Cerebellum (tissue), 4 donors: ENCODE measurements at places on chromosomes 4 and X. TPM values are rescaled to one million over a fixed set of nuclear protein-coding genes. Genes with fewer than 3 reads are reported as not detected.

DNA sequence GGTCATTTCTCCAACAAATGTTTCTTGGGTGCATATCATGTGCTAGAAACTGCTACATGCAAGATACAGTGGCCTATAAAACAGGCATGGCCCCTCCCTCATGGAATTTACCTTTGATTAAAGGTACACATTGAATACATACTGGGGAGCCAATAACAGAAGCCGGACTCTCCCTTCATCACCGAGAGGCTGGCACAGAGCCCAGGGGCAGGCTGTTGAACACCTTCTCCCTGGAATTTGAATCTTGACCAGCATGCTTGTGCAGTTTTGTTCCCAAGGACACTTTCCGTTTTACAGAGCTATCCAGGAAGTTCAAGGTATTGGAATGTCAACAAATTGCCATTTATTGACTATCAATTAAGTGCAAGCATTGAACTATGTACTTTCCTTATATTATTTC is 33.2 kb downstream of the PPARGC1A start:
- peak; percentile 5 for DNase-seq

DNA sequence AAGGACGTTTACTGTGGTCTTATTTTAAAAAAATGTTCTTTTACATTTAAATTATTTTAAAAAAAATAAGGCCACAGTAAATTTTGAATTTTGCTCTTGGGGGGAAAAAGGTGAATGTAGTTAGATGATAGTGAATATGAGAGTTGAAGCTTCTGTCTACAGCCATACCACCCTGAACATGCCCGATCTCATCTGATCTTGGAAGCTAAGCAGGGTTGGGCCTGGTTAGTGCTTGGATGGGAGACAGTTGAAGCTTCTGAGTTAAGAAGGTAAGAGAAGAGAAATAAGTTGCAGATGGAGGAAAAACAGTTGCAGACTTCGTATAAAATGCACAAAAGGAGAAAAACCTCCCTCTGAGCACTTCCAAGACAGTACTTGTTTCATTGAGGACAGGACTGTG is 115.6 kb upstream of the NR3C2 start:
- DNase-seq, result no peak

DNA sequence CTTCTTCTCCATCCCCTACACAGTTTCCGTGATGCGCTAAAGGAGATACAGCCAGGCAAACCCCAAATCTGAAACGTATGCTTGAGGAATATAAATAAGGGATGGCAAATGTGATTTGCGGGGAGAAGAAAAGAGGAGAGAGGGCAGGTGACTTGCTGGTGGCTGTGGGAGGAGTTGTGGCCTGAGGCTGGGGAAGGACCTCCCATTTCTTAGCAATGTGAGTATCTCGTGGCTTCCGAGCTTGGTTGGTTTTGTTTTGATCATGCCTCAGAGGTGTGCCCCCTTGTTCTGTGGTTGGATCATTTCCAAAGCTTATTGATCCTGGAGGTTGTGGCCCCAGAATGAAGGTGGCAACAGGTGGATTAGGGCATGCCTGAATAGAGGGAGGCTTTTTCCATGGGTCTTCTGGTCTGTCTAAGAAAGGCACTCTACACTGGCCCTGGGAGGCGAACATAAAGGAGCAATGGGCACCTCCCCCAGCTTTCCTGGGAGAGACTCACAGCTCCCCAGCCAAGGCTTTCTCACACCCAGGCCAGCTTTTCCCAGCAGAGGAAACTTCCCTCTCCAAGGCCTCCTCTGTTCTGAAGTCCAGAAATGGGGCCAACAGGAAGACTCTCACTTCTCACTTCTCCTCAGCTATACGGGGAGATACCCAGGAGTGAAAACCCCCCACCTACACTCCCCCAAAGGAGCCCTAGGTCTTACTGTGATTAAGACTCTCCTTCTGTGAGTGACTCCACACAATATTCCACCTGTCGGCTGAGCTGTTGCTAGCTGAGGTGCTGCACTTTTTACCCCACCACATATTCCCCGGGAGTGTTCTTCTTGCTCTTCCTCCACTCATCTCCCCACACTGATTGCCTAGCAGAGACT is 40.0 kb downstream of the C4orf51 start:
- DNase-seq, result peak; percentile 32

GRCh38 chrX:11431786-11432185 is 138.6 kb downstream of the AMELX start:
- DNase-seq, result no peak

DNA sequence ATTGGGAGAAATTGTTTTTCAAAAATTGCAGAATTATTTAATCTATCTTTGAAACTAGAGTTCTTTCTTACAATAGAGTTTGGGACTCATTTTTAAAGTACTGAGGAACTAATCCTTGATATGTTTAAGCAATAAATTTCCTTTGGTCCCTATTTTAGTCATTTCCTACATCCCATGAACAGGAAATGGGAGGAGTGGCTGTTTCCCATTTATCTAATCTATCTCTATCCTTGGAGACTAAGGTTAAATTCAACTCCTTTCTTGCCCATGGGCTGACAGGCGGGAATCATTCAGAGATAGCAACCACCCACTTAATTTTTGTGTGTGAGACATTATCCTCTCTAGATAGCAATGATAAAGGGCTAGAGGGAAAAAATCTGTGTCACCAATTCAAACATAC is 131.6 kb upstream of the EMCN start:
- DNase-seq, result no peak

DNA sequence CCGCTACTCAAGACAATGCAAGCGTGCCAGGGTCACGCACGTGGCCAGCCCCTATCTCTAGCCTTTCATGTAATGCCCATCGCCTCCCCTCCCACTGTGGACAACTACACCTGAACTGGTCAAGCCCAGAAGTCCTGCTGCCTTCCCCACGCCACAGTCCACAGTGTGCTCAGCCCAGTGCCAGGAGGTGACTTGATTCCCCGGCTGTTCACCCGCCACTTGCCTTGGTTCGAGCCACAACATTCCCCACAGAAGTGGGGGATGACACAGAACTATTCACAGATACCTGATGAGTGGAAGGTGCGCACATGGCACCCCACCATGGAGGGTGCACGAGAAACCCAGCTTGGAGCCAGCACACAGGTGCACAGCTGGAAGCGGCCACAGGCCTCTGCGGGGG is 6.8 kb downstream of the ARHGAP4 start:
- DNase-seq, result no peak

Gene MAGED4B
- total RNA-seq, result 71.2 TPM

DNA sequence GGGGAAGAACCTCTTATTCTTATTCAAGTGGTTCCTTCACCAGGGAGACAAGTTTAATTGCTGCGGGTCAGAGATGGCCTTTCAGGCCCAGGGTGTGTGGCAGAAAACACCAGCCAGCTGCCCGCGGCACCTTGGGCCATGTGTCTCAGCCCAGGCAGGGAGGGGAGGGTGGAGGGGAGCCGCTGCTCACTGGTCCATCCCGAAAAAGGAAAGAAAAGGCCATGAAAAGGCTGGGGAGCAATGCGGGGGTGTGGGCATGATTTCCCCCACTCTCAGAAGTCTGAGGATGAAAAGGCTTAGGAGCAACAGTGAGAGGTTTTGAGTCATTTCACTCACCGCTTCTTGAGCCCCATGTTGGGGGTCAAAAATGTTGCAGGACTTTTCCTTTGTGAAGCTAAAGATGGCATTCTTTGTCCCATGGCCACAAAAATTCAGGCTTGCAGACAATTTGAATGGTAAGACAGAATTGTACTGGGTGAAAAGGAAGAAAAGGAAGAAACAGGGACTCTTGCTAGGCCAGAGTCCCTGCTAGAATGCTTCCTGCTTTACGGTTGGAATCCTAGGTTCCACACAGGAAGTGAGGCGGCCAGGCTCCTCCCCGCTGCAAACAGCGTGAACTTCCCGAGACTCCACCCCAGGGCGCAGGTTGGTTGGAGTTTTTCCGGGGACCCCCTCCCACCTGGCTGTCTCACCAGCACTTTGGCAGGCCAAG is 17.4 kb upstream of the FAM47E start:
- no peak for DNase-seq

DNA sequence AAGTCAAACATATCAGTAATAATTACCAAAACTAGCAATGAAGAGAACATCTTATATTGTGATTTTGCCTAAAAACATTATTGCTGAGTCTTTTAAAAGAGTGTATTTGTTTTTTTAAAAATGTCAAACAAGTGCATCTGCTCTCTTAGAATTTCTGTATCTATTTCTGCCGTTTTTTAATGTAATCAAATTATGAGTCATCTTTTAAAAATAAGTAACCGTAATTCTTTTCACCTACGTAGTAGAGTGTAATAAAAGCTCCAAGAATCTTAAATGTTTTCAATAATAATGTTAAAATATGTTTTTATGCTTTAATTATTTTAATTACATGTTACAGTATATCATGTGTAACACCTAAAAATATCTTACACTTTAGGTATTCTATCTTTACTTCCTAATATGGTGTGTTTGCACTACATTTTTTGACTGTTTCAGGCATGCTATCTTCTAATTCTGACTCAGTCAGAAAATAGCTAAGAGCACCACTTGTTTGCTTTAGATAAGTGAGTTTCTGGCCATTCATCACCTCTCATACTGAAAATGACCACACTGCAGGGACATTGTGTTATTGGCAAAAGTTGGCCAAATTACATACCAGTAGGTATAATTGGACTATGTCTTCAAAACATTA is 368.5 kb downstream of the PCDH7 start:
- no peak for DNase-seq

GRCh38 chr4:87525636-87526295 is 3.4 kb downstream of the SPARCL1 start:
- no peak for DNase-seq
